Spinal cord (tissue), 10 donors: ENCODE measurements at places on chromosomes 1 and 21.

GRCh38 chr1:170765712-170766330 lies 101.9 kb downstream of the PRRX1 start:
- no peak overlapping the region for H3K27ac ChIP-seq
- H3K4me1 ChIP-seq, result no peaks in the 10 kb centered on the region
- DNase-seq, result no peak
- H3K36me3 ChIP-seq, result no peaks in the 10 kb centered on the region

DNA sequence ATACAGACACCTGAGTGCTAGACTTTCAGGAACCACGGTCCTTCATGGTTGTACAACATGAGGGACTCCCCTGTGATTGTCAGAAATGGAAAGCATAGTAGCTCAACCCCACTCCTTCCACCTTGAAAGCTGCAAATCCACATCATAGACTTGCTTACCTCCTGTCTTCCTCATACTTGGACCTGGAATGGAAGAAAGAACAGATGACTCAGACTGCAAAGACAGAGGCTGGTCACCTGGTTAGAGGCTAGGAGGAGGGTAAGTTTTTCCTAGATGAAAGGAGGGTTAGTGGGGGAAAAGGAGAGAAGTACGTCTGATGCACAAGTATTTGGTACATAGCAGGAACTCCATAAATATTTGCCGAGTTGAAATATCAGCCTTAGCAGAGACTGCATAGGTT lies 37.2 kb downstream of the LRRC71 start:
- H3K4me1 ChIP-seq, result no peaks in the 10 kb centered on the region
- peaks cover 87% of the 10 kb centered on the region for H3K36me3 ChIP-seq
- no peaks in the 10 kb centered on the region for H3K27me3 ChIP-seq

DNA sequence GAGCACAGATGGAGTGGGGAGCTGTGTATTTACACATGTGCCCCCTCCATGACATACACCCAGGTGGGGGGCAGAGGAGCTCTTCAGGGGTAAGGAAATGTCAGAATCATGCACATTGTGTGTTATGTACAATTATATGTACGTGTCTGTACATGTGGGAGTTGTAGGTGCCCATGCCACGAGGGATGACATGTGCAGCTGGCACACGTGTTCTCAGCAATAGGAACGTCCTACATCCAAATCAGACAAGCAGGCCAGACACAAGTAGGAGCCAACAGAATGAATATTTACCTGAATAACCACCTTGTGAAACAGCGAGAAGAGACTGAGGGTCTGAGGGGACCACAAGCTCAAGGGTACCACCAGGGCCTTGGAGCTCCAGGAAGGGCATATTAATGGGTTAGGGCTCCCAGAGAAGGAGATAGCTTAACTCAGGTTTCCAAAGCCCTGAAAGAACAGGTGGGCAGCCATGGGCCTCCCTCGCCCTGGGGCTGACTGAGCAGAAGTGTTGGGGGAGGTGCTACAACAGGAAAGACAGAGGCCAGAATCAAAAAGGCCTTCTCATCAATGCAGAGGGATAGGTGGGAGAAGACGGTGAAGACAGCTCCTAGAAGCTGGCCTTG lies 3.2 kb downstream of the COL16A1 start:
- H3K4me1 ChIP-seq, result peaks cover 92% of the 10 kb centered on the region
- H3K4me3 ChIP-seq, result no peak overlapping the region
- H3K27ac ChIP-seq, result peak overlapping the region; percentile 92
- DNase-seq, result no peak

DNA sequence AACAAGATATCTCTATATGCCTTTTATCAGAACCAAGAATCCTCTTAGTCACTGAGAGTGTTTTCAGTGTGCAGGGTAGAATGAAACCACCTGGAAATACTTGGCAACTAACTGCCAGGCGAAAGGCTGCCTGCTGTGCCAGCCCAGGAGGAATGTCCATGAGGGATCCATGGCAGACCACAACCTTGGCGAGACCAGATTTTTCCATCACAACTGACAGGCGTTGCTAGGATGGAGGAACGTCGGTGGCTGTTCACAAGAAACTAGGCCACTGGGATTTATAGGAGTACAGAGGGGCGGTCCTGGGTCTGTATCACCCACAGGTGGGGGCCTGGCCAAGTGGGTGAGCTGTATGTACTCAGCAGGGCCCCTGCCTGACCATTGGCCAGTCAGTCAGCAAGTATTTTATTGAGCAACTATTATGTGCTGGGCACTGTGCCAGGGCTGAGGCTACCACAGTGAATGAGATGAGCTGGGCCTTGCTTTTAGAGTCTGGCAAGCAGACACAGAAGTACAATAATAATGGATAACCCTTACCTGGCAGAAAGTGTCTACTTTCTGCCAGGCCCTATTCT lies 199.4 kb downstream of the FOXD2 start:
- H3K27ac ChIP-seq, result no peak overlapping the region
- H3K4me3 ChIP-seq, result no peak overlapping the region
- no peaks in the 10 kb centered on the region for H3K36me3 ChIP-seq

DNA sequence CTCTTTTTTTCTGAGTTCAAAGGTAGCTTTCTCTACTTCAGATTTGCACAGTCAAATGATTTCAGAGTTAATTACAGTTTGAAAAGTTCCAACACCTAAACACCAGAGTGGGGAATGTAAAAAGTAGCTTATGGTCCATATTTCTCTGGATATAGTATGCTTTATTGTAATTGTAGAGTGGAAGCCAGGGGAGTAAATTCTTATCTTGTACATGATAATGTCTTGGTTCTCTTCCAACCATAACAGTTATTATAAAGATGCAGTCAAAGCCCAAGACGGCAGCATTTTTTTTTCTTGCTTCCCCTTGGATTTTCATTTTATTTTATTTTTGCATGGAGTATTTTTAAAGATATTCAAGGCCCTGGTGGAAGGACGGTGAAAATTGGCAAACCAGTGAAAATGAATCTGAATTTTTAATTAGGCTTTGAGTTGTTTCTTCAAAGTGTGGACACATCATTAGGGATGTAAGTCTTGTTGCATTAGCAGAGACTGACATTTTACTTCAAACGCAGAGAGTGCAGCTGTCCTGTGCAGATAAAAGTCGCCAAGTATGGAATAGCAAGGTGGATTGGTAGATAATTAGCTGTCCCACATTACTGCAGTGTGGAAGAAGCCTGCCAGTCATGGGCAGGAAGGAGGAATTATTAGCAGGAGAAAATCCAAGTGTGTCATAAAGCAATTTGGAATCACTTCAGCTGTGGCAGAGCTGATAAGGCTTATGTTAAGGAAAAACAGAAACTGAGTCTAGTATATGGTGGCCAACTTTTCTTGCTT lies 11.3 kb downstream of the CACHD1 start:
- no peak overlapping the region for H3K4me3 ChIP-seq
- H3K4me1 ChIP-seq, result peaks cover 11% of the 10 kb centered on the region
- H3K36me3 ChIP-seq, result no peaks in the 10 kb centered on the region
- no peak for DNase-seq
- no peak overlapping the region for H3K27ac ChIP-seq

DNA sequence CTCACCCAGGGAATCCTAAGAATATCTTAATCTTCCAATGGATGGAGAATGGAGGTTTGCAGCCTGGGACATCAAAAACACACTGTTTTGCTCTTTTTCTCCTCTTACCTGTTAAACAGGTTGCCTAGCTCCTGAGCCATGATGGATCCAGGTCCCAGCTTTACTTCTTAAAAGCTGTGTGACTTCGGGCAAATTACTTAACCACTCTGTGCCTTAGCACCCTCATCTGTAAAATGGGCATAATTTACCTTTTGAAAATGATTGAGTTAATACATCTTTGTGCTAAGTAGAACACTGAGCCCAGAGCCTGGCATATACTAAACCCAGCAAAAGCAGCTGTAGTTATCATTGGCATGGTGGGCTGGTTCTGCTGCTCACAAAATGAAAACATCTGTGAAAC lies 10.2 kb downstream of the COQ8A start:
- no peaks in the 10 kb centered on the region for H3K27me3 ChIP-seq
- DNase-seq, result no peak
- H3K4me3 ChIP-seq, result no peak overlapping the region
- peaks cover 7% of the 10 kb centered on the region for H3K4me1 ChIP-seq

GRCh38 chr1:109198043-109198695 lies 15.5 kb upstream of the SARS1 start:
- no peaks in the 10 kb centered on the region for H3K27me3 ChIP-seq
- H3K27ac ChIP-seq, result no peak overlapping the region
- peaks cover 22% of the 10 kb centered on the region for H3K36me3 ChIP-seq
- H3K4me1 ChIP-seq, result no peaks in the 10 kb centered on the region

DNA sequence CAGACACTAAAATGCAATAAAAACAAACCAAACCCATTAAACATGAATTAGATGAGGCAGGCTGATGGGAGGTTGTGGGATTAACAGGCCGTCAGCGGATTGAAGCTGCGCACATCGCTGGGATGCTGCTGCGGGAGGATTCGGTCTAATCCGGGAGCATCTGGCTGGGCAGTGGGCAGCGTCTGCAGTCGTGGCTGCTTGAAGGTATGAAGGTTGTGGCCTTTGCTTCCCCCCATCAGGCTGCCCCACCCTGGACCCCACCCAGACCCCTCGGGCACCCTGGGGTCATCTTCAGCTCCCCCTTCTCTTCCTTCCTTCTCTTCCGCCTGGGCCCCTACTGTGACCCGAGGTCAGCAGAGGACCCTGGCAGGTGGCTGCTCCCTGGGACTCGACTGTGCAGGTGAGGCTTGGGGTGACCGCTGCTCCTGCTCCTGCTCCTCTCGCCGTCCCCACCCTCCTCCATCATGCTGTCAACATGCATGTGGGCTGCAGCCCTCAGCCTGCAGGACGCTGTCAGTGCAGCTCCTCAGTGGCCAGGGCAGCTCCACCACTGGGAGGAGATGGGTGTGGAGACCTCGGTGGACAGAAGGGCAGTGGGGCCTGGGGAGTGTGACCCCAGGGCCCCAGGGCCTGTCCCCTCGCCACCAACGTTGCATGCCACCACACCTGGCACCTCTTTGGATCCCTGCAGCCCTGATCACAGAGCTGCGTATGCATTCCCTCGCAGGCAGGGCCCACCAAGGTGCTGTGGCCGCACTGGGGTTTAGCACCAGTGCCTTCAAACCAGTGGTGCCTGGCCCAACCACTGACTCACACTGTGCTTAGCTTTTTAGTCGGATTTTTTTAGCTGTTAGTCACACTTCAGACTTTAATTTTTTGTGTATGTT lies 112.2 kb upstream of the COL6A1 start:
- no peak for DNase-seq
- no peaks in the 10 kb centered on the region for H3K4me1 ChIP-seq
- H3K27ac ChIP-seq, result no peak overlapping the region
- no peak overlapping the region for H3K4me3 ChIP-seq

- H3K4me3 ChIP-seq, result no peak overlapping the region
- no peaks in the 10 kb centered on the region for H3K27me3 ChIP-seq
- H3K36me3 ChIP-seq, result no peaks in the 10 kb centered on the region
- H3K4me1 ChIP-seq, result no peaks in the 10 kb centered on the region
These were observed 153.9 kb upstream of the GORAB start for GRCh38 chr1:170377896-170378634.

DNA sequence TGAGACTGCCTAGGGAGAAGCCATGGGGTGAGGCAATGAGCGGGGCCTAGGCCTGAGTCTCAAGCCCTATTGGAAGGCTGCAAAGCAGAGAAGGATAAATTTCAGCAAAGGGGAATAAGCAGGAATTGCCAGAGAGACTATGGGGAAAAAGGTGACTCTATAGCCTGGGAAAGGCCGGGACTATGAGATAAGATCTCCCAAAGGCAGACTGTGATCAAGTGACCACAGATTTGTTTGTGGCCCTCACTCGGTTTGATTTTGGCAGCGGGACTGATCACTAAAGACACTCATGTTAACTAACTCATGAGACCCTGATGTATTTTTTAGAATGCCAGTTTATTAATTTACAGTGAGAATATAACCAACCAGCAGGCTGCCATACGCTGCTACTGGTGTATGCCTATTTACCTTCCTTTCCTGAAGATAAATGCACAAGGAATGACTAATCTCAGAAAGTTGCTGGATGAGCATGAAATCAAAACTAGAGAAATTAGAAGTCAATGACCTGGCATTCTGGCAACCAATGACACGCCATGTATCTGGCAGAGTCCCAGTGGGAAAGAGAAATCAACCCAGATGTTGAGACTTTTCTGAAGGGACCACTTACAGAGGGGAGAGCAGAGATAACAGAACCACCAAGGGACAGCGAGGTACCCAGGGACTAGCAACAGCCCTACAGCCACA lies 4.3 kb downstream of the HSF2BP start:
- H3K27ac ChIP-seq, result no peak overlapping the region
- H3K27me3 ChIP-seq, result no peaks in the 10 kb centered on the region
- peaks cover 9% of the 10 kb centered on the region for H3K4me1 ChIP-seq
- H3K36me3 ChIP-seq, result no peaks in the 10 kb centered on the region
- no peak for DNase-seq

DNA sequence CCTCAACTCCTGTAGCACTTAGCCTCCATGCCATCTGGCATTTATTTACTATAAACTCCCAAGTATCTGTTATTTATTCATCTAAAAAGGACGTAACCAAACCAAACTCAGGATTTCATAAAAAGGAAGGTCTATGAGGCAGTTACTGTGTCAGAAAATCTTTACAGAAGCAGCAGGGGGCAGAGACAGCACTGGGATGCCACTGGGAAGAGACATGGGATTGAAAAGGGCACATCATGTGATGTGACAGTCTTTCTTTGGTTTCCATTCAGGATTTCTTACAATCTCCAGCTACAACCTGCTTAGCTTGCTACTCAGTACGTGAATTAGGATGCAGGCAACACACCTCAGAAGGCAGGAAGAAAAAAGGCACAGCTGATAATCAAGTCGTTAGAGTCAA lies 31.2 kb downstream of the SPRTN start:
- no peaks in the 10 kb centered on the region for H3K36me3 ChIP-seq
- H3K4me3 ChIP-seq, result no peak overlapping the region
- H3K27ac ChIP-seq, result no peak overlapping the region
- no peaks in the 10 kb centered on the region for H3K27me3 ChIP-seq
- DNase-seq, result no peak

DNA sequence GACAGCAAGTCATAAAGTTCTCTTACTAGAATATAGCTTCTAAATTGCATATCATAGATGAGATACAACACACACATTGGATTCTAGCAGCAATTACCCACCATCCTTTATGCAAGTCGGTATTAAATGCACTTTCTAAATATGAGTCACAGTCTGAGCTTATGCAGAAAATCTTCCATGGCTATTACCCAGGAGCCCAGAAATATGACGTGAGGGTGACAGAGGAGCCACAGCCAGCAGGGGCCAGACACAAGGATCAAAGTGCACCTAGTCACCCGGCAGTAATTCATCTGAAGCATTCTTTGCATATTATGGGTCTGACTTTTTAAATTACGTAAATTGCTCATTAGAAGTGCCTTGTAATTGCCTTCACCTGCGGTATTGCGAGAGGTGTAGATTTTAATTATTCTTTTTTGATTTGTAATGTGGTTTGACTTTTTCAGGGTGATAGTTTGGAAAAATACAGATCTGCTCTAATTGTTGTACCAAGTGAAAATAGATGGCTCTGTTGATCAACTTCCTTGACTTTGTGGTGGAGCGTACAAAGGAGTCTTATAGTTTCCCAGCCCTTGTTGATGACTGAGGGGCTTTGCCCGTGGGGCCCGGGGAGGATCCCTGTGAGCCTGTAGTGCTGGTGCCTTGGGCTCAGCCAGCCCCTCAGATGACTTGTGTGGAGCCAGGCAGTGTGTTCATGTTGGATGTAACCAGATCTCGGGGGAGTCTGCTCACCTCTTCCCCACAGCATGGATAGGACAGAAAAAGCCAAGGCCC lies 470.0 kb upstream of the VAMP3 start:
- H3K27me3 ChIP-seq, result no peaks in the 10 kb centered on the region
- H3K4me3 ChIP-seq, result no peak overlapping the region
- no peak for DNase-seq

- H3K27me3 ChIP-seq, result no peaks in the 10 kb centered on the region
- H3K4me1 ChIP-seq, result no peaks in the 10 kb centered on the region
- no peak overlapping the region for H3K27ac ChIP-seq
- H3K36me3 ChIP-seq, result no peaks in the 10 kb centered on the region
These were observed 10.1 kb downstream of the NRIP1 start for GRCh38 chr21:15054606-15055239.

- DNase-seq, result no peak
- H3K4me3 ChIP-seq, result no peak overlapping the region
- H3K27me3 ChIP-seq, result peaks cover 2% of the 10 kb centered on the region
These were observed 6.5 kb upstream of the IGSF3 start for GRCh38 chr1:116674011-116674531.
